ENCODE measurements at places on chromosomes 6 and 20.

DNA sequence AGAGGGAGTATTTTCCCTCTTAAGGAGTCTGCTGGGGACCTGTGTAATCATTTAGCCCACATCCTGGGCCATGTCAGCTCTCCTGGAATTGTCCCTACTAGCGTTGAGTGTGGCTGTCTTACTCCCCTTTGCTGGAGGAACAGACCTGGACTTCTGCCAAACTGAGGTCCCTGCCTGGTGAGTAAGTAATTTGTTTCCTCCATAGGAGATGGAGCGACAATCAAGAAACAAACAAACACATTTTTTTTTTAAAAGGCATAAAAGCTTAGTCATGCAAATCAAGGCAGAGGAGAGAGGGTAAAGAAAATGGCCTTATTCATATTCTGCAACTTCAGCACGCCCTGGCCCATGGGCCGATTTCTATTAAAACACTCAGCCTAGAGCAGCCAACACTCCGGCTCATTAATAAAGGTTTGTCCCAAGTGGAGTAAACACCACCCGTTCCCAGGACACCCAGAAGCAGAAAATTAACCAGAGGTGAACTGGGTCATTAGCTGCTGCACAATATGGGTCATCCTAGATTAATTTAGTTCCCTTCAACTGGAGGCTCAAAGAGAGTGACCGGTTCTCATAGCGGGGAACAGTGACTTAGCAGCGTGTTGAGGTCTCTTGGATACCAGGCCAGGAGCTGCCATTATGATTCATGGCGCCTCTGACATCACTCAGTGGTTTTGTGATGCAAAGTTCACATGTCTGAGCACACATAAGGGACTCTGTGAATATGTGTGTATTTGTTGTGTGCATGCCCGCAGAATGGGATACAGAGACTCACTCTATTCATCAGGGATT is 165.0 kb upstream of the SULF2 start:
- no peak for DNase-seq

GRCh38 chr6:92496527-92496926 is 922.8 kb downstream of the EPHA7 start:
- DNase-seq = no peak

- no peak for DNase-seq
Observed at GRCh38 chr6:117414770-117415169, 11.0 kb downstream of the ROS1 start.

GRCh38 chr6:7730784-7731227 is 4.9 kb downstream of the BMP6 start:
- no peak for DNase-seq

- DNase-seq = no peak
Observed at GRCh38 chr6:7899101-7899888, 11.3 kb downstream of the TXNDC5 start.

GRCh38 chr6:17225767-17226630 is 55.2 kb upstream of the RBM24 start:
- no peak for DNase-seq

DNA sequence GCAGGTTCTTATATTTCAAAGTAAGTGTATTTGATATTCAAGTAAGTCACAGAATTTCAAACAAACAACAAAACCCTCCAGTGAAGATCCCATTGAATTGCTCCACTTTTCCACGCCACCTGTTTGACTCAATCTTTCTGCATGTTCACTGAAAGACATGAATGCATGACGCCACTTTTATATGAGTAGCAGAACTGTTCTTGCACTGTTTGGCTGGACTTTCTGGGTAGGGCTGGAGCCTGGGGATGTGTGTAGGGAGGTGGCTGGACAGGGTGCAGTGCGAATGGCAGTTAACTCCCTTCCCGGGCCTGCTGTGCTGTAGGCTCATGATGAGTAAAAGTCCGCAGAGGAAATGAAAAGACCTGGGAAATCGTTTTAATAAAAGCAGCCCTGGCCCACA is 39.7 kb downstream of the IL20RA start:
- no peak for DNase-seq

- no peak for DNase-seq
Observed at GRCh38 chr6:13278991-13279390, 49.3 kb downstream of the TBC1D7 start.

DNA sequence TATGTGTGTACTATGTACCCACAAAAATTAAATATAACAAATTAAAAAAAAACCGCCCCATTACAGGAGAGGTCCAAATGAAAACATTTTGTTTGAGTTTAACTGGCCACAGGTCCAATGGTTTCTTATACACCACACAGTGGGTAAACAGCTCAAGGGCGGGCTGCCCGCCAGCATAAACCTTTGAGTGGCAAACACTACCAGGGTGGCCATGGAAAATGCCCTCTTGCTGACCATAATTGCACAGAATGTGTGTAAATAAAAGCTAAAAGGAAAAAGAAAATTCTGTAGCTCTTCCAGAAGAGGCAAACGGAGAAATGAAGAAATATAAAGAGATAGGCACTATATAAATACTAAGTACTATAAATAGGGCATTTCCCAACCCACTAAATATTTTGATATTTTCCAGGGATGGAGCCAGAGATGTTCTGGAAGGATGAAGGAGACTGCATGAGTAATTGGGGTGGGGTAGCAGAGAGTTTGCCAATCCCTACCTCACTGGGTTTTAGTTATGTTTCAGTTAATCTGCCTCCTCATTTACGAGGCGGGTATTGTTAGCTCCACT is 1.1 kb upstream of the CDC5L start:
- no peak for DNase-seq

GRCh38 chr6:124303971-124304370 is 500.3 kb downstream of the NKAIN2 start:
- DNase-seq = no peak

GRCh38 chr6:166569206-166569605 is 17.3 kb downstream of the RAMACL start:
- DNase-seq = no peak

DNA sequence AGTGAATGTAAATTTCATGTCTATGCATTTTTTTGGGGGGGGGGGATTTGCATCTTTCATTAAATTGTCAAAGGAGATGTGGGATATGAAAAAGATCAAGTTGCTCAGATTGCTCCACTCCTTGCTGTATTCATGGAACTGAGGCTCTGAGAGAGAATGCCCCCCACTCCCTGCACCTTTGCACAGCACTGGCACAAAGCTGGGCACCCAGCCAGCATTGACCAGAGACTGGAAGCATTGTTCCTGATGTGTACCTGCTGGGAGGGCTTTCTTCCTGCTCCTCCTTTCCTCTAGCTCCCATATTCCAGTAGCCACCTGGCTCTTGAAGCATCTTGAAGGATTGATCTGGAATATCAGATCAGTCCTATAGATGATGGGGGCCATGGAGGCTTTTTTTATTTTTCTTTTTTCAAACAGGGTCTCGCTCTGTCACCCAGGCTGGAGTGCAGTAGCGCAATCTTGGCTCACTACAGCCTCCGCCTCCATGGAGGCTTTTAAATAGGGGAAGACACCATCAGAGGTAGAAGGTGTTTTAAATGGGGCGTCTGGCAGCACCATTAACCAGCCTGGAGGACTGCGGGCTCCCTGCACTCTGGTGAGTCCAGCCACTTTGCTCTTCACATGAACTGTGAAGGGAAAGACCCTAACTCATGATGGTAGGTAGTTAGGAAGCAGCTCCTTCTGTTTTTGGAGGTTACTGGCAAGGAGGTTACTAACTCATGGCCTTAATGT is 10.9 kb downstream of the DUSP15 start:
- DNase-seq = no peak

GRCh38 chr6:52538901-52539354 is 37.9 kb downstream of the TRAM2 start:
- no peak for DNase-seq

DNA sequence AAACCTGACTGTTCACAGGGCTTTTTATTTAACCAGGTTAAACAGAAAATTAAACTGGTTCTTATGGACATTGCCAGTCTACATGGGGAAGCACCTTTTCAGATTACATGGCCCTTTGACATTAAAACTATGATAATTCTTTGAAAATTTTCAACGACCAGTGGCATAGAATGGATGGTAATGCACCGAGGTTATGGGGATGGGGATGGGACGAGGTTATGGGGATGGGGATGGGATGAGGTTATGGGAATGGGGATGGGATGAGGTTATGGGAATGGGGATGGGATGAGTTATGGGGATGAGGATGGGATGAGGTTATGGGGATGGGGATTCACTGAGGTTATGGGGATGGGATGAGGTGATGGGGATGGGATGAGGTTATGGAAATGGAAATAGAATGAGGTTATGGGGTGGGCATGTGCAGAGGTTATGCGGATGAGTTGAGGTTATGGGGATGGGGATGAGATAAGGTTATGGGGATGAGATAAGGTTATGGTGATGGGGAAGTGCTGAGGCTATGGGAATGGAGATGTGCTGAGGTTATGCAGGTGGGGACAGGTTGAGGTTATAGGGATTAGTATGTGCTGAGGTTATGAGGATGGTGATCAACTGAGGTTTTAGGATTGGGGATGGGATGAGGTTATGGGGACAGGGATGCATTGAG is 541.9 kb downstream of the CDH26 start:
- no peak for DNase-seq

GRCh38 chr6:6312901-6313441 is 7.5 kb downstream of the F13A1 start:
- DNase-seq = no peak

DNA sequence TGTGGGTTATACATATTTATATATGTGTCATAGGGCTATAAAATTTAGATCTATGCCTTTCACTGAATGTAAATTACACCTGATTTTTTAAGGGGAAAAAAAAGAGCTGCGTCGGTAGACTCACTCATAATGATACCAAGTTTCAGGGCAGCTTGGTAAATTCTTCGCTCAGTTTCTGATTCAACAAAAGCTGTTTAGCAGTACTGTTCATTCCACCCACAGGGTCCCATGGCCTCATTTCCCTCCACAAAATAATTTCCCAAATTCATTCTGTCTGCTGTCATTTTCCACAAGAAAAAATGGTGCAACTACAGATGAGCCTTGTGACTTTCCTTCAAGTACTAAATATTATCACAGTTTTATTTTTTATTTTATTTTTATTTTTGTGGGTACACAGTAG is 63.7 kb downstream of the PAK5 start:
- DNase-seq = no peak

DNA sequence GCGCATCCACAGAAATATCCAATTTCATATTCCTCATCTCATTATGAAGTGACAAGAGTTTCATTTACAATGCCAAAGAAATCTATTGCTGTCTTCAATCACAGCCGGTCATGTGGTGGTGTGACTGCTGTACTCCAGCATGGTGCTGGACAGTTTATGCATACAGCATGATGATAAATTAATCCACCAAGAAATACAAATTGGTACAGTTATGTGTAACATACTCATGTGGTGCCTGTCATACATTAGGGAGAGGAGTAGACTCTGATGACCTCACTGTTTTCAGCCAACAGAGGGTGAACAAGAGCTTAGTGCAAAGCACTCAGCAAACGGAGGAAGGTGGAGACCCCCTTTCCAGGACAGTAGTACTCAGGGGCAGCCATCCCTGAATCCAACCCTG is 178.4 kb upstream of the SYNDIG1 start:
- DNase-seq = no peak

DNA sequence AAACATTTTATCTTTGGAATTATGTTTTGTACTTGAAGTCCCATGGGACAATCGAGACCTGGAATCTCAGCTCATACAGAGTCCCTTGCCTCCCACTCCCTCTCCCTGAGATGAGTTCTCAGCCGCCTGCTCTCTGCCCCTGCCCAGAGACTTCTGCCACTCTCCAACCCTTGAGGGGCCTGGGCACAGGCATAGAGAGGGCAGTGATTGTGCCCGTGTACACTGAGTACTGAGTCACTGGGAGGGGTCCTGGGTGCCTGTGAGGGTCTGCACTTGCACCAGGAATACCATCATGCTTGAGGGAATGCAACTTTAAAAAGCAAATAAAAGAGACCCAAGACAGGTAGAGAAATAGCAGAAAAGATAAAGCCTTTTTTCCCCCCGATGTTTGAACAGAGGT is 453.8 kb upstream of the HS3ST5 start:
- DNase-seq = no peak

GRCh38 chr20:53884859-53885541 is 185.4 kb downstream of the BCAS1 start:
- no peak for DNase-seq

GRCh38 chr20:56391596-56392131 is 351 bp downstream of the AURKA start:
- no peak for DNase-seq

DNA sequence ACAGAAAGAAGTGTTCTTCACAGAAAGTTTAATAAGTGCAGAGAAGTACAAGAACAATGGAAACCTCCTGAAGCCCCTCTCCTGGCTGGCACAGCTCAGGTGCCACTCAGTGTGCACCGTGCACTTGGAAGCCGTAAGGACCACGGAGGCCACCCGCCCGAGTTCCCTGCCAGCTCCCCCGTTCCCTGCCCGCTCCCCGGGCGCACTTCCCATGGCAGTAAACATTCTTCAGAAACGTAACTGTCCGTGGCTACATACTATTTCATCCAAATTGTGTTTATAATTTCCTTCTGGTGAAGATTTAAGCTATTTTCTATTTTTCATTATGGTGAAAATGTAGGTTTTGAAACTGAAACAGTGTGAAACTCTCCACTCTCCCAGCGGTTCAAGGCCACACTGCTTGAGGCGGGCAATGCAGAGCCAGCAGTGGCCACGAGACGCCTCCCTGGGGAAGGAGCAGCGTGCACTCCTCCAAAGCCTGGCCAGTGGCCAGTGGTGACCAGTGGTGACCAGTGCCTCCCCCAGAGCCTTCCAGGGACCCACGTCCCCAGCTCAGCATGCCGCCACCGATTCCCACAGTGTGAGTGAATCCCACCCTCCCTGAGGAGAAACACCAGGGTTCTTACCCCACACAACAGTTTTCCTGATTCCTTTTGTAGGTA is 46.4 kb downstream of the TAF4 start:
- no peak for DNase-seq

GRCh38 chr6:166929542-166930189 is 26.7 kb downstream of the RNASET2 start:
- no peak for DNase-seq

DNA sequence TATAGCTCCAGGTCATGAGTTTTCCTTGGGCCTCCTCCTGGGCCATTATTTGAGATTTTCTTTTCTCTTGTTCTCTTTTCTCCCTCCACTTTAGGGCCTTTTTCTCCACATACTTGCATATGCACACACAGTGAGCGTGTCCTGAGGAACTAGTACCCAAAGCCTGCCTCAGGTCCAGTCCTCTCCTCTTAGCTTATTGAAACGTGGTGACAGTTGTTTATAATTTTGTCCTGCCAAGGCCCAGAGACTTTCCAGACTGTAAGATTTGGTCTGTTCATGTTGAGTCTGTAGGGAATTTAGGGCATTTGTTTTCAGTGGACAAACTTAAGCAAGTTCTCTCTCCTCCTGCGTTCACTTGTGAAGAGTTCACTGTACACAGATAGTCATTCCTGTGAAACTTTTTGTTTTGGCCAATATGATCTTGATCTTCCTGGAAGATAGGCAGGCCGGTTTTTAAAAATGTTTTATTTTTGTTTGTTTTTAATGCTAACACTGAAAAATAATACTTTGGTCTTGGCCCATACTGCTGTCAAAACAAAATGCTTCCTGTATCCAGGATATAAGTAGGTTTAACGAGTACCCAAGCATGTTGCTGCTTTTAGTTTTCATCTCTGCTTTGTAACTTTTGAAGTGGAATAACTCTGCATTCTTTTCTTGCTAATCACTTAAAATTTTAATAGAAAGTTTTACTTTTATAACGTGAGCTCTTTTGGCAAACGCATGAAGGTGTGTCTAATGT is 20.7 kb downstream of the LRRC1 start:
- no peak for DNase-seq

All from activated T-helper 1 cell treated with anti-CD3 and anti-CD28 coated beads, Interleukin-2, amount 50 U/mL, for 16 hours (primary cell).